ENCODE measurements at places on chromosomes 7 and 10.

DNA sequence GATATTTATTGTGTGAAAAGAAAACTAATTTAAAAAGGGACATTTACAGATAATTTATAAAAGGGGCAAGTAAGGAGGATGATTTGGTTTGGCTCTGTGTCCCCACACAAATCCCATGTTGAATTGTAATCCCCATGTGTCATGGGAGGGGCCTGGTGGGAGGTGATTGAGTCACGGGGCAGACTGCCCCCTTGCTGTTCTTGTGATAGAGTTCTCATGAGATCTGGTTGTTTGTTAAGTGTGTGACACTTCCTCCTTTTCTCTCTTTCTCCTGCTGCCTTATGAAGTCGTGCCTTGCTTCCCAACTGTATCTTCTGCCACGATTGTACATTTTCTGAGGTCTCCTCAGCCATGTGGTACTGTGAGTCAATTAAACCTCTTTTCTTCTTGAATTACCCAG is 171.0 kb upstream of the SEMA3E start:
- no peak for DNase-seq

DNA sequence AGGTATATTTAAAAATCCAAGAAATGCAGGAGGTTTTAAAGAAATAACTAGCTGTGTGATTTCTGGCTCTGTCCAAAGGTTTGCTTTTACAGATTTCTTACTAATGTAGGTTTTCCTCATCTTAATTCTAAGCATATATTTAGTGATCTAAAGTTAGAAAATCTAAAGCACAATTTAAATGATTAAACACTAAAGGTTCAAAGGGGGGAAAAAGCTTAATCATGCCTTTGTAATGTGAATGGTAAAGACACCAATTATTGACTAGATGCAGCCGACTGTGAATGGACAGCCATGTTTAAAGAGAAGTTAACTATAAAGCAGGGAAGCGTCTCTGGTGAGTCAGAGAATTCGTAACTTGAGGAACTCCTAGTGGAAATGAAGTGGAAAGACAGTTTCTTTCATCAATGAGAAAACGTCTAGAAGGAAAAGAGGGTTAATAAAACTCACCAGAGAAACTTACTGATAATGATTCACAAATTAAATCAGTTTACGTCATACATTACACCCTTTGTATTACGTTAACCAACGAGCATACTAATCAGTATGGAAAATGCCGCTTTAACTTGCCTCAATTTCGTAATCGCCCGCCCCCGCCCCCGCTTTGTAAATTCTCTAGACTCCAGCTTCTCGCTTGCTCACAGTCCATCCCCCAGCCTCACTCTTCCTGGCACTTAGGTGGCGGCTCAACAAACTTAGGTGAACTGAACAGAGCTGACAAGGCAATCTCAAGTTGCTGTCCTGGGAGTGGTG is 1.1 kb upstream of the HBP1 start:
- DNase-seq = peak; percentile 79

- no peak for DNase-seq
These were observed 117.8 kb upstream of the MYO3A start for GRCh38 chr10:25815999-25816768.

DNA sequence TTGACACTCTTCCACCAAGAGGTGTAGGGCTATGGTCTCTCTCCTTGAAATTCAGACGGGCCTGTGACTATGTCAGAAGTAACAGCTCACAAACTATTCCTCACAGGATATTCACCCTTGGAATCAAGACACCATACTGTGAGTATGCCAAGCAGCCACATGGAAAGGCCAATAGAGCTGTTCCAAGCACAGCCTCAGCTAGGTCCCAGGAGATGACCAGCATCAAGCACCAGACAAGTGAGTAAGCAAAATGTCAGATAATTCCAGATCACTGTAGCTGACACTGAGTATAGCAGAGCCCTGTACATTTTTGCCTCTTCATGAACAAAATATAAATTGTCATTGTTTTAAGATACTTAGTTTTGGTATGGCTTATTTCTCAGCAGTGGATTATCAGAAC is 88.1 kb upstream of the KCND2 start:
- DNase-seq = no peak

- no peak for DNase-seq
These were observed 24.8 kb upstream of the ZNF735 start for GRCh38 chr7:64182036-64182790.

GRCh38 chr7:82204694-82205093 is 238.9 kb downstream of the CACNA2D1 start:
- DNase-seq = peak; percentile 18

GRCh38 chr10:92316610-92317009 is 25.6 kb downstream of the MARCHF5 start:
- no peak for DNase-seq

- DNase-seq = no peak
These were observed 99.9 kb downstream of the CNTNAP2 start for GRCh38 chr7:146216396-146217041.

GRCh38 chr7:51186531-51186930 is 130.1 kb downstream of the COBL start:
- no peak for DNase-seq

DNA sequence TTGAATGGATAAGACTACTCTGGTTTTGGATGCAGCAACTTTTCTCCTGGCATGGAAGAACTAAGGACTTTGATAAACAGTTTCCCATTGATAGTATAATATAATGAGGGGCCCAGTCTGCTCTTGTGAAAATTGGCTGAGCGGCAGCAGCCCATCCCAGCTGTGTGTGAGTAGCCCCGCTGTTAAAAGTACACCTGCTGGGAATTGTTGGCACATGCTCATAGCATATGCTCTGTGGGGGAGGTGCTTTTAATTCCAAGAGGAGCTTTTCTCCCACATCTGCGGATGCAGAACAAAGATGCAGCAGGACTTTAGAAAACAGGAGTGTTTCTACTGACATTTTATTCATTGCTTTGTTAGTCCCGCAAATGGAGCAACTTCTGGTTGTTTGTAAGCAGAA is 19.0 kb downstream of the SRI start:
- no peak for DNase-seq

DNA sequence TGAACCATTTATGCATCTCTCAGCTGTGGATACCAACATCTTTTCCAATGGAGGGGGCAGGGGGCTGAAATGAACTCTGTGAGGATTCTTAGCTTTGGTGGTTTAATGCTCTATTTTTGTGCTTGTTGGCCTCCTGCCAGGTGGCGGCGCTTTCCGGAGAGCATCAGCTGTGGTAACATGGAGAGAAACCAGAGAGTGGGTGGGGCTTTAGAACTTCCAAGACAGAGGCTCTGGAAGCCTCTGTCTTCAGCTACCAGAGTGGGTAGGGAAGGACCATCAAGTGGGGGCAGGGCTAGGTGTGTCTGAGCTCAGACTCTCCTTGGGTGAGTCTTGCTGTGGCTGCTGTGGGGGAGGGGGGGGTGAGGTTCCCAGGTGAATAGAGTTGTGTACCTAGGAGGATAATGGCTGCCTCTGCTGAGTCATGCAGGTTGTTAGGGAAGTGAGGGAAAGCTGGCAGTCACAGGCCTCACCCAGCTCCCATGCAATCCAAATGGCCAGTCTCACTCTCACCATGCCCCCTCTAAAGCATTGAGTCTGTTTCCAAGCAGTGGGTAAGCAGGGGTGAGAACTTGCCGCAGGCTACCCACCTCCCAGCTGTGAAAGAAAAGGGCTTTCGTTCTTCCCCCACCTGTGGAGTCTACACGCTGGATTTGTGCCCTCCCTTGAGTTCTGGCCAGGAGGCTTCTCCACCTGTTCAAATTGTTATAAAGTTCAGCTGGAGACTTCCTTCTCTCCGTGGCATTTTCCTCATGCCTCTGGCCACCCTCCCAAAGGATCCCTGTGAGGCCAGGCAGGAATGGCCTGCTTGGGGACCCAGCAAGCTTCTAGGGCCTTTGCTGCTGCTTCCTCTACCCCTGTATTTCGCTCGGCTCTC is 527.0 kb downstream of the NEBL start:
- no peak for DNase-seq

DNA sequence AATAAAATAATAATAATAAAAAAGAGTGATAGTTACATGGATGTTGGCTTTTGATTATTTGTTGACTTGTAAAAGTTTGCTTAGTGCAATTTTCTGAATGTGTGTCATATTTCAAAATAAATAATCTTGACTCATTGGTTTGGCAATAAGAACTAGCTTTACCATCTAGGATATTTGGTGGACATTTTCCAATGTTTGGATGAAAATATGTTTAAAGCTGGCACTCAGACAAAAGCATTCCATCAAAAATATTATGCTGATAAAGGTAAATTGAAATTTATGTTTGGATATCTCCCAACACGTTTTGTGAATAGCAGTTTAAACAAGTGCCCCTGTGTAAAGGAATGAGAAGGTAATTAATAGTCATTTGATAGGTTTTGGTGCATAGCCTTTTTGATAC is 62.5 kb upstream of the KCNMA1 start:
- DNase-seq = no peak

DNA sequence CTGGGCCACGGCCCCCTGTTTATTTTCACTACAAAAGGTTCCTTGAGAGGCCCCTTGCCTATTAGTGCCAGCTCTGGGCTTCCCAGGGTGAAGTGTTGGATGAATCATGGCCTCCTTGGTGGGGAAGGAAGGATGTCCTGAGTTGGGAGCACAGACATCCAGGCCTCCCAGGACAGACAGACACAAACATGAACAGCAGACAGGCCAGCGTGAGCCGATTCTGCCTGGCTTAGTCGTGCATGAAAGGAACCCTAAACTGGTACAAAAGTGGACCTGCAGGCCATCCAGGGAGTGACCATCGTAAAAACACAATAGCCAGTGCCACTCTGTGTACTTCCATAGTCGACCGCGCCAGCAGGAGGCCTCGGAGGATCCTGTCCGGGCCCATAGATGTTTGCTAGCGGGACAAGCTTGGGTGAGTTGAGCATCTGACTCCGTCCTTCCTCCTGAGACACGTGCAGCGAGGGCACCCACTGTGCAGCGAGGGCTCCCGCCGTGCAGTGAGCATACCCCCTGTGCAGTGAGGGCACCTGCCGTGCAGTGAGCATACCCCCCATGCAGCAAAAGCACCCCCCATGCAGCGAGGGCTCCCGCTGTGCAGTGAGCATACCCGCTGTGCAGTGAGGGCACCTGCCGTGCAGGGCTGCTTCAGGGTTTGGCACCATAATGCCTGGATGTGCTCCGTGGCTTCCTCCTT is 51.3 kb upstream of the PRKAR1B start:
- no peak for DNase-seq

DNA sequence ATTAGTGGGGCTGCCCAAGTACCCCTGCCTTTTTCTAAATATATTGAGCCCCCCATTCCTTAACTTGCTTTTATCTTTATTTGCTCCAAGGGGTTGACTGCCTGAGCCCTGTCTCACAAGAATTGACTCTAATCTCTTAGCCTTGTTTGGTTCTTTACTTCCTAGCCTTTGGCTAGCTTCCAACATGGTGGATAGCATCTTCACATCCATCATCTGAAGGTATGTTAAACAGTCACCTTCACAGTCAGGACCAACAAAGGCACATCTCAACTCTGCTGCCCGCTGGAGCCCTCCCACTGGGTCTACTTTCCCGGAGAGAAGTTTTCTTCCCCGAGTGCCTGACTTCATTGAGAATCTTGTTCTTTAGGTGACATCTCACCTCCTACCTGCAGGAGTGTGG is 329.5 kb downstream of the GPR158 start:
- DNase-seq = no peak

DNA sequence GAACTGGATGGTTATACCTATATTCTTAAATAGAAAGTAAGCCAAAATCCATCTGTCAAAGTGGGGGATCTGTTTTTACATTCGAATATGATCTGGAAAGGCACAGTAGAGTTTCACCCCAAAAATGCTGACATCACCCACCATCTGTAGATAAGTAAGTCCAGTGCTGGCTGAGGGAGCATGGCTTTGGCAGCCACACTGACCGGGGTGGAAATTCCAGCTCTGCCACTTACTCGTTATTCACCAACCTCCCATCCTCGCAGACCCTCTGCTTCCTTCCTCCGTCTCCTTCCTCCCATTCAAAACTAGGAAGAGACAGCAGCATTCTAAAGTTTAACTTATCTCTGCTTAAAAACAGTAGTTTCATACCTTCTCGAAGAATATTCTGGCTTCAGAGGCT is 84.9 kb upstream of the GATA3 start:
- no peak for DNase-seq

- DNase-seq = no peak
These were observed 38.3 kb upstream of the PRKAR1B start for GRCh38 chr7:765383-765782.

DNA sequence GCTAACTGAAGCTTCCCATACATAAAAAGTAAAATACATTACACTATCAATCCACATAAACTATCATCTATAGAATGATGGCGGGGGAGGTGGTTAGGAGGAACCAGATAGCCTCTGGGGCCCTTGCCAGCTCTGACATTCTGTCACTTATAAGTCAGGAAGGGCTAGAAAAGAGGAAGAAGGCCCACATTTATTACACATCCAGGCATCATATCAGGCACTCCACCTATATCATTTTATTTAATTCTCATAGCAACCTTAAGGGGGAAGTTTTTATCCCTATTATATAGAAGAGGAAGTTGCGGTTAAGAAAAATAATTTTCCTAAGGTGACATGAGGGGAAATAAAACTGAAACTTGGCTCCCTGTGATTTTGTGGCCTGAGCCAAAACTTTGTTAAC is 29.9 kb downstream of the HEPACAM2 start:
- no peak for DNase-seq

GRCh38 chr7:37441386-37441760 is 7.3 kb downstream of the ELMO1 start:
- no peak for DNase-seq

DNA sequence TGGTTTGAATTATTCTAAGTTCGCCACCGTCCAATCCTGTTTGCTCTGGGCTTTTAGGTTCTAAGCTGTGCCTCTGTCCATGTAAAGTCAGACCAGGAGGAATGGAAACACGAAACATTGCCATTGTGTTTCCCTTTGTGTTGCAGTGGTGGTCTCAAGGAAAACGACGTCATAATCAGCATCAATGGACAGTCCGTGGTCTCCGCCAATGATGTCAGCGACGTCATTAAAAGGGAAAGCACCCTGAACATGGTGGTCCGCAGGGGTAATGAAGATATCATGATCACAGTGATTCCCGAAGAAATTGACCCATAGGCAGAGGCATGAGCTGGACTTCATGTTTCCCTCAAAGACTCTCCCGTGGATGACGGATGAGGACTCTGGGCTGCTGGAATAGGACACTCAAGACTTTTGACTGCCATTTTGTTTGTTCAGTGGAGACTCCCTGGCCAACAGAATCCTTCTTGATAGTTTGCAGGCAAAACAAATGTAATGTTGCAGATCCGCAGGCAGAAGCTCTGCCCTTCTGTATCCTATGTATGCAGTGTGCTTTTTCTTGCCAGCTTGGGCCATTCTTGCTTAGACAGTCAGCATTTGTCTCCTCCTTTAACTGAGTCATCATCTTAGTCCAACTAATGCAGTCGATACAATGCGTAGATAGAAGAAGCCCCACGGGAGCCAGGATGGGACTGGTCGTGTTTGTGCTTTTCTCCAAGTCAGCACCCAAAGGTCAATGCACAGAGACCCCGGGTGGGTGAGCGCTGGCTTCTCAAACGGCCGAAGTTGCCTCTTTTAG is 46.3 kb upstream of the DMBT1 start:
- DNase-seq = no peak

GRCh38 chr7:30065746-30066145 is 37.5 kb downstream of the PLEKHA8 start:
- DNase-seq = no peak

All from fibroblast of the conjunctiva (primary cell).